Frontal cortex (tissue), 4 donors: ENCODE measurements at places on chromosomes 2 and 18. TPM values are rescaled to one million over a fixed set of nuclear protein-coding genes. Genes with fewer than 3 reads are reported as not detected.
A peak's percentile ranks its signal among the peaks of the same experiment; 100 is the strongest.

DNA sequence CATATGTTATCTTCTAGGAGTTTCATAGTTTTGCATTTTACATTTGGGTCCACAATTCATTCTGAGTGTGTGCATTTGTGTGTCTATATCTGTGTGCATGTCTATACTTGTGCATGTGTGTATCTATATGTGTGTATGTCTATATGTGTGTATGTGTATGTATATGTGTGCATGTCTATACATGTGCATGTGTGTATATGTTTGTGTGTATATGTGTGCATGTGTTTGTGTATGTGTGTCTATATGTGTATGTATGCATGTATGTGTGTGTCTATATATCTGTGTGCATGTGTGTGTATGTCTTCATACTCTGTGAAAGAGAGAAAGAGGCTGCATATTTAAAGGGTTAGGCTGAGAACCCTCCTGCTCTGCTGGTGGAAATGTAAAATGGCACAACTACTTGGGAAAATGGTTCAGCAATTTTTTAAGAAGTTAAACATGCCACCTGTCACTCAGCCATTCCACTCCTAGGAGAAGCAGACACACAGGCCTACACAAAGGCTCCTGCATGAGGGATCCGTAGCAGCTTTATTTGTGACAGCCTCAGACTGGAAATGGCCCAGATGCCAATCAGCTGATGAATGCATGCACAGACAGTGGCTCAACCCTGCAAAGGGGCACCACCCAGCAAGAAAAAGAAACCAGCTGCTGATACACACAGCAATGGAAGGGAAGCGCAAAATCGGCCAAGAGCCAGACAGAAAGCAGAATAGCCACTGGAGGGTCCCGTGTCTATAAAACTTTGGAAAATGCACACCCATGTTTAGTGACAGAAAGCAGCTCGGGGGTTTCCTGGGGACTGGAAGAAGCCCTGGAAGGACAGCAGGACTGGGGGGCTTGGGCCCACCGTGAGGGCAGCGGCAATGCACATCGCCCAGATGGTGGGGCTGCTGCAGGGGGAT is 146.8 kb downstream of the SEPTIN10 start:
- DNase-seq, result no peak

GRCh38 chr2:114631146-114631545 is 188.7 kb downstream of the DPP10 start:
- no peak for DNase-seq

DNA sequence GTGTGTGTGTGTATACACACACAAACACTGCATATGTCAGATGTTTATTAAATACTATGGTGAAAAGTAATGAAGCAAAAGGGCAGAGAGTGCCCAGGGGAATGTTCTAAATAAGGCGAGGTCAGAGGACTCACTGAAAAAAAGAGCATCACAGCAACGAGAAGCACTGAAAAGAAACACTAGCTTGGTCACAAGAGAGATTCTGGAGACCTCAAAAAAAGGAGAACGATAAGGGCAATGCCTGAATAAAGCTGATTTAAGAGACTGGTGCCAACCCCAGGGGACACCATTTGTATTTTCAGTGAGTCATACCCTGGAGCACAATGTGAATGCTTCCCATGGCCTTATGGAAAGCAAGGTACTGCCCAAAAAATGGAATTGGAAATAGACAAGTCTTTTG is 14.5 kb downstream of the SLC40A1 start:
- DNase-seq, result no peak

GRCh38 chr2:84881581-84882413 is 913 bp upstream of the TRABD2A start:
- peak; percentile 59 for DNase-seq

- DNase-seq, result no peak
Measured at GRCh38 chr2:167504695-167505094, 616.4 kb downstream of the XIRP2 start.

GRCh38 chr2:30527411-30527810 is 80.4 kb downstream of the LCLAT1 start:
- no peak for DNase-seq

- no peak for DNase-seq
Measured at GRCh38 chr2:236768393-236769140, 198.9 kb downstream of the ACKR3 start.

- DNase-seq, result peak; percentile 56
Measured at GRCh38 chr2:236180831-236181453, 12.8 kb upstream of the GBX2 start.

- DNase-seq, result no peak
Measured at GRCh38 chr2:189791338-189792042, 7.2 kb downstream of the PMS1 start.

DNA sequence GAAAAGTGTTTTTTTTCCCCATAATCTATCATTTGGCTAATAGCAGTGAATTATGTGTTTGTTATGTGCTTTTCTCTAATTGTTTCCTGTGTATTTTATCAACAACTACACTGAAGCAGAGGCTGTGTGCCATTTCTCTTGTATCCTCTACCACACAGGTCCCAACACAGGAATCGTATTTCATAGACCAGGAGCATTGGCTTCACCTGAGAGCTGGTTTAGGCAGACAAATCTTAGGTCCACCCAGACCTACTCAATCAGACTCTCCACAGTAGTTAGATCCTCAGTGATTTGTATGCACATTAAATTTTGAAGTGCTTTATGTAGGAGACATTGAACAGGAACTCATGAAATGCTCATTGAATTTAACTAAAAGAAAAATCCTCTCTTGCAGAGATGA is 109.2 kb downstream of the FSHR start:
- no peak for DNase-seq

DNA sequence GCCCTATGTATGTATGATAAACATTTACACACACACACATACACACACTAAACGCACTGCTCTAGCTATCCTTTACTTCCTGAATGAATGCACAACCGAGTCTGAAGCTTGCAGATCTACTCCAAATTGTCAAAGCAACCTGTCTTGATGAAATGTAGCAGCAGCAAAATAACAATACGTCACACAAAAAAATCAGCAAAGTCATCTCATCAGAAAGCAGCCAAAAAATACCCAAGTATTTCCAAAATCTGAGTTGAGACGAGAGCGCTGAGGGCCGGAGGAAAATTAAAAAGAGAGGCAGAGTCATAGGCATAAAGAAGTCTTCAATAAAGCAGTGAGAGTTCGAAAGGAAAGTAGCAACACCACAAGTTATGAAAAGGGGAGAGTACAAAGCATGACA is 67.7 kb downstream of the ZNF521 start:
- no peak for DNase-seq

- no peak for DNase-seq
Measured at GRCh38 chr2:19786408-19787058, 115.2 kb downstream of the TTC32 start.

- no peak for DNase-seq
Measured at GRCh38 chr2:69482471-69482870, 45.2 kb upstream of the NFU1 start.

Gene MROH2A
- total RNA-seq, result not detected

Gene CYB5A
- total RNA-seq, result 9.0 TPM

Gene POTEI
- total RNA-seq, result under 0.01 TPM

Gene C2orf66
- not detected for total RNA-seq

Gene IL18RAP
- total RNA-seq, result 0.41 TPM

Gene TRIB2
- 82.7 TPM for total RNA-seq

Gene HOXD12
- total RNA-seq, result not detected

Gene TMEM185B
- total RNA-seq, result 15.1 TPM
